Brain (organoid and tissue), 16 donors: ENCODE measurements at places on chromosomes 11 and 22.
A peak's percentile ranks its signal among the peaks of the same experiment; 100 is the strongest.

DNA sequence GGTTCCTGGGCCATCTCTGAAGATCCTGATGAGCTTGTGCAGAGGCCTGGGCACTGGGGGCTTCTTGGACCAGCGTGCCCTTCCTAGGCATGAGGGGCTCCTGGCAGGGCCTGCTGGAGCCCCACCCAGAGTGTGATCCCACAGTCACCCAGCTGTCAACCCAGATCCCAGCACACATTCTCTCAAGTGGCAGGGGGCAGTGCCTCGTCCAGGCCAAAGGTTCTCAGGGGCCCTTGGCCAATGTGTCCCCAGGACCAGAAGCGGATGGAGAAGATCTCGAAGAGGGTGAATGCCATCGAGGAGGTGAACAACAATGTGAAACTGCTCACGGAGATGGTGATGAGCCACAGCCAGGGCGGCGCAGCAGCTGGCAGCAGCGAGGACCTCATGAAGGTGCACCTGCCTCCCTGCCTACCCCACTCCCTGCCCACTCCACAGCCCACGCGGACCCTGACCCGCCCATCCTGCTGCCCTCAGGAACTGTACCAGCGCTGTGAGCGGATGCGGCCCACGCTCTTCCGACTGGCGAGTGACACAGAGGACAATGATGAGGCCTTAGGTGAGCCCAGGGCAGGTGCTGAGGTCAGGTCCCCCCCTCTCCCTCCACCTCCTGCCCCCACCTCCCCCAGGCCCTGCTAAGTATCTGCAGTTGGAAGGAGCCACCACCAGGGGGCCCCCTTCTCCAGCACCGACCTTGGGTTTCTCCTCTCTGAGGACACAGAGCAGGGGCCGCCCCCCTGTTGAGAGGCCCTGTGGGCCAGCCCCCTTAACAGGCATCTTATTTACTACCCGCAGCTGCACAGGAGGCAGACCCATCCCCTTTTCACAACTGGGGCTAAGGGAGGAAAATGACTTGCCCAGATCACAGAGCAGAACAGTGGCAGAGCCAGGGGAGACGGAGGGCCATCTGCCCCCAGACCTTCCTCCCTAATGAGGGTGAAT, 14.7 kb downstream of the GGA1 start:
- DNase-seq = peak; percentile 60

GRCh38 chr22:22378446-22379415, 129.8 kb downstream of the ZNF280B start:
- no peak for DNase-seq

DNA sequence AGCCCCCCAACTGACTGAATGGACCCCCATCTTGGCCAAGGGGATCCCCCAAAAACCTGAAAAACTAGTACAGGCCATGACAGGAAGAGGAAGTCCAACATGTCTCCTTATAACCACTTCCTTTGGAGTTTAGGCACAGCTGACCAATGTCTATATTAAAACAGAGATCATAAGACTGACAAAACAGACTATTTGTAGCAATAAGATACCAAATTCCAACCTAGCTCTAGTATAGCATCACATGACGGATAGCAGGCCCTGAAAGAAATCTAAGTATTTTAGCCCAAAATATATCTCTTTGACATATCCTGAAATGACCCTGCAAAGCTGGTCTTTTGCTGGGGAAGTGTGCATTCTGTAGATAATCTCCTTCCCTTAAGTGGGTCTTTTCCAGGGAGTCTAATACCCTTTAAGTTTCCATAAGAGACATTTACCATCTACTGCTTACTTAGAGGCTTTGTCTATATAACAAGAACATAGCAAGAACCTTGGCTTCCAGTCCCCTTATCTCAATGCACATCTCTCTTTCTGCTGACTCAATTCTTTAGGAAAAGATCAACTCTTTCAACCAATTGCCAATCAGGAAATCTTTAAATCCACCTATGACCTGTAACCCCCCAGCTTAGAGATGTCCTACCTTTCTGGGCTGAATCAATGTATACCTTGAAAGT, 34.9 kb upstream of the ACER3 start:
- no peak for DNase-seq

- DNase-seq = peak; percentile 36
Observed at GRCh38 chr11:69398529-69399492, 82.7 kb upstream of the LINC01488 start.

DNA sequence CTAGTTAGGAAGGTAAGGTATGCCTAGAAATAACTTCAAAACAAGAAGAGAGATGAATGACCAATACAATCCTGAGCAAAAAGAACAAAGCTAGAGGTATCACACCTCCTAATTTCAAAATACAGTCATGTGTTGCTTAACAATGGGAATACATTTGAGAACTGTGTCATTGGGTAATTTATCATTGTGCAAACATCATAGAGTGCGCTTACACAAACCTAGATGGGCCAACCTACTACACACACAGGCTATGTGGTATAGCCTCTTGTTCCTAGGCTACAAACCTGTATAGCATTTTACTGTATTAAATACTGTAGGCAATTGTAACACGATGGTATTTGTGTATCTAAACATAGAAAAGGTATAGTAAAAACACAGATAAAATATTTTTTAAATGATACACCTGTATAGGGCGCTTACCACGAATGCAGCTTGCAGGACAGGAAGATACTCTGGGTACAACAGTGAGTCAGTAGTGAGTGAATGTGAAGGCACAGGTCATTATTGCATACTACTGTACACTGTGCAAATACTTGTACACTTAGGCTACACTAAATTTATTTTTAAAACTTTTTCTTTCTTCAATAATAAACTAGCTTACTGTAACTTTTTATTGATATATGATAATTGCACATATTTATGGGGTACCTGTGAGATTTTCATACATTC, 48.2 kb downstream of the STK33 start:
- no peak for DNase-seq

GRCh38 chr22:50621948-50622722, 5.8 kb downstream of the ARSA start:
- DNase-seq = no peak

- no peak for DNase-seq
Observed at GRCh38 chr22:25054943-25055511, 102.5 kb downstream of the KIAA1671 start.

DNA sequence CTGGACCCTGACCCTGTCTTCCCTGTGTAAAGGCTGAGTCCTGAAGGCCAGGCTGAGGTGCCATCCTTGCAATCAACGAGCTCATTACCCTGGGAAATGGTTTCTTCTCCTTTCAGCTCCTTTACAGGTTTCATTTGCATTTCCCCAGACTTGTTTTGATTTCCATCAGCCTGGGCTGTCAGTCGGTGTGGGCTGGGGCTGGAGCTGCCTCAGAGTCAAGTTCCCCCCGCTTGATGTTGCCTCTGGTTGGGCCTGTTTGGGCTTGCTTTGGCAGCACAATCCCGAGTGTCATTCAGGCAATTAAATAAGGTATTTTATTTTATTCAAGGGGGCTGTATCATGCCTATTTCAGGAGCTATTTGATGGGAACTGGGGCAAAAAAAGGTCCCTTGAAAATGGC, 424.9 kb downstream of the INSC start:
- no peak for DNase-seq

GRCh38 chr22:44906999-44907644, 102.7 kb downstream of the PHF21B start:
- no peak for DNase-seq

- no peak for DNase-seq
Observed at GRCh38 chr11:44269369-44270351, 40.3 kb downstream of the ALX4 start.

DNA sequence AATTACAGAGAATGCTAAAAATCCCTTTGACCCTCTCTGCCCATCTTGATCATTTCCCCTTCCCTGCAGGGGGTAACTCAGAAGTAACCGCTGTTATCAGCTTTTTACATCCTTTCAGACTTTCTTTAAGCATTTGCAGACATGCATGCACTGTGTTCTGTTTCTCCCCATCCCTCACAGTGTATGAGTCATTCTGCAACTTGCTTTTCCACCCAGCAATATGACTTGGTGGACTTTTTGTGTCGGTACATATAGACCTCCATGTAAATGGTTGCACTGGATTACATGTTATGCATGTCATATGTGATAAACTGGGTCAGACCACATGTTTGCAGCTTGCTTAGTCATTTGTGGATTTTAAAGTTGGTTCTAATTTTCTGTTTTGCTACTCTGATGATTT, 87.7 kb upstream of the NECTIN1 start:
- no peak for DNase-seq
